HT1080 (cell line): ENCODE measurements at places on chromosomes 5 and 9.

- DNase-seq, result no peak
These were observed 32.9 kb downstream of the FRMD3 start for GRCh38 chr9:83505282-83505681.

DNA sequence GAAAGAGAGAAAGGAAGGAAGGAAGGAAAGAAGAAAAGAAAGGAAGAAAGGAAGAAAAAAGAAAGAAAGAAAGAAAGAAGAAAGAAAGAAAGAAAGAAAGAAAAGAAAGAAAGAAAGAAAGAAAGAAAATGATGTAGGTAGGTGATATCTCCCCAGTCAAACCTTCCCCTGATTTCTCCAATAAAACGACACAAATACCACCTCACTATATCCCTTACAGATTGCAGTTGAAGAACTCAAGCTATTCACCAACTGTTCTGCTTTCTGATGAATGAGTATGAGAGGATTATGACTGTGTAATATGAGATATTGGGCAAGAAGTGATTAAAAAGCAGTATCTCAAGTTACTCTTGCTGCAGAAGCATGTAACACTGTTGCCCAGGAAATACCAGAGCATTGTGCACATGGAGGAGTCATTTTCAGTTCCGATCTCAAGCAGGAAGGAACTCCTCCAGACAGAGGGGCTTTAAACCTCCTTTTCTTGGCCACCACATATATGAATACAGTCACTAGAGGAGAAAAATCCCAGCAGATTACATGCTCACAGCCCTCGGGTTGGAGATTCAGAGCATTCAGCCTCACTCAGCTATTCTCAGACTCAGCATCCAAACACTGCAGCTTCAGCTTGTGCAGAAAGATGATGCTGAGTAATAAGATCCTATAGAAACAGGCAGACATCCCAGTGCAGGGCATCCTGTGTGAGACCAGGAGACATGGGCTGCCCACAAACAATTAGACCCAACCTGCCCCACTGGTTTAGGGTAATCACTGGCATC lies 61.4 kb downstream of the UGCG start:
- peak; percentile 99 for DNase-seq

DNA sequence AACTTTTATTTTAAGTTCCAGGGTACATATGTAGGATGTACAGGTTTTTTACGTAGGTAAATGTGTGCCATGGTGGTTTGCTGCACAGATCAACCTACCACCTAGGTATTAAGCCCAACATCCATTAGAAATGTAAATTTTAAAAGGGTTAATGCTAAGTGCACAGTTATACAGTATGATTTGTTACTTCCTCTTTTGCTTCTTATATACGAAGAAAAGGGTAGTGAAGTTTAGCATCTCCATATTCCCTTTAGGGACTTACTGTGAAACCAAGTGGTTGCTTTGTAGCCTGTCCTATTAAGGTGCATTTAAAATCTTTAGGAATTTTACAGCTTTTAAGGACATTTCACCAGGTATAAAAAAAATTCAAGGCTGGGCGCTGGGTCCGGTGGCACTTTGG lies 46.4 kb downstream of the RBM27 start:
- no peak for DNase-seq

- DNase-seq, result no peak
These were observed 559.0 kb upstream of the MEF2C start for GRCh38 chr5:89441965-89442364.

DNA sequence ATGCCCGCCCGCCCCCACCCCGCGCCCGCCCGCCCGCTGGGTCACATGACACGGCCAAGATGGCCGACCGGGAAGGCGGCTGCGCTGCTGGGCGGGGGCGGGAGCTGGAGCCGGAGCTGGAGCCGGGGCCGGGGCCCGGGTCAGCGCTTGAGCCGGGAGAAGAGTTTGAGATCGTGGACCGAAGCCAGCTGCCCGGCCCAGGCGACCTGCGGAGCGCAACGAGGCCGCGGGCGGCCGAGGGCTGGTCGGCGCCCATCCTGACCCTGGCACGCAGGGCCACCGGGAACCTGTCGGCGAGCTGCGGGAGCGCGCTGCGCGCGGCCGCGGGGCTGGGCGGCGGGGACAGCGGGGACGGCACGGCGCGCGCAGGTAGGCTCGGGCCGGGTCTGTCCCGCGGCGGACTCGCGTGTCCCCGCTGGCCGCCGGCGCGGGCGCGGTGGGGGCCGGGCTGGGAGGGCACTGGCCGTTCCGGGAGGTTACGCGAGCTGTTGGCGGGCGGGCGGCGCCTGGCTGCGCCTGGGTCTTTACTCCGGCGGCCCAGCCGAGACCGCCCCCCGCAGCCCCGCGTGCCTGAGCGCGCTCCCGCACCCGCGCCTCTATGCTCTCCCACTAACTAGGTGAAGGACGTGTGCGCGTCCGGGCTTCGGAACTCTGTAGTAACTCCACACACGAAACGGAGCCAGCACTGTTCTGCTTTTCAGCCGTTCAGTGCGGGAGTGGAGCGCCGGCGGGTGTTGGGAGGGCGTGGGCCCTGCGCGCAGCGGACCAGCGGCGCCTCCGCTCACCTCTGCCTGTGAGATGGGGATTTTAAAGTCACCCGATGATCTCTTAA lies at the start of gene RUFY1:
RUFY1 (plus strand) TSS at position 44 of the 832 bp plus-strand sequence; CDS start at position 60, 16 bp downstream.
- peak; percentile 59 for DNase-seq

GRCh38 chr5:142685418-142686209 lies at the start of gene FGF1:
TSS of gene FGF1 (minus strand) at chr5:142686090. CDS start at chr5:142614127, 71,963 bp downstream.
- DNase-seq, result peak; percentile 75

DNA sequence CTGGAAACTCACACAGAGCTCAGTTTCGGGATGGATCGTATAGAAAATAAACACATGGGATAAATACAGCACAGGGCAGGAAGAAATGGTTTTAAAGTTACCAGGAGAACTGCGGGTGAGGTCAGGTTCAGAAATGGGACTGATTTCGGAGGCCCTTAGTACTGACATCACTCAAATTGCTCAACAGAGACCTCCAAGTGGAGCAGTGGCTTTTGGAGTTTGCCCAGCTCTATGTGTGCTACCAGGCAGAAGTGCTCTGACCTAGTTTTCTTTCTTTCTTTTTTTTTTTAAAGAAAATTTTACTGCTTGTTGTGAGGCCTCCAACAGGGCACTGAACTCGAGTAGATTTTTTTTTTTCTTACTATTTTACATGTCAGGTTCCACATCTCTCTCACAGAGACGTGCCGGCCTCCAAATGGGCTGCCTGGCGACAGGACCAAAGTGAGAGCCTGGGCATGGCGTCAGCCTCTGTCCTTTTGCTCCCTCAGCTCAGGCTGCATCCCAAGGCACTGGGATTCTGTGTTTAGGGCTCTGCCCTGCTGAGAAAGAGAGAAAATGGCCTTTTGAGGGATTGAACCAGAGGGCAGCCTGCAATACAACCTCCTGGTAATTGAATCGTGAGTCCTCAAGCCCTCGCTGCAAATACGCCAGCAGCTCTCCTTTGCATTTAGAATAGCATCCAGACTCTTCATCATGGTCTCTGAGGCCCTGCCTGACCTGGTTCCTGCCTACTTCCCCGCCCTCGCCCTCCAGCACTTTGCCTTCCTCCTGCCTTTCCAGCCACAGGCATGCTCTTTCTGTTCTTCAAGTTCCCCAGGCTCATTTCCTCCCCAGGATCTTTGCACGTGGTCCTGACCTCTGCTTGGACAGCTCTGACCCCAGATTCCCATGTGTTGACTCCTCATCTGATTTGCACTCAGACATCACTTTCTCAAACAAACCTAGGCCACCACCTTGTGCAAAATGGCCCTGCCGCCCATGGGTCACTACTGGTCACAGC lies 173.5 kb downstream of the FGF1 start:
- DNase-seq, result peak; percentile 76

GRCh38 chr5:83044926-83045325 lies 32.3 kb downstream of the TMEM167A start:
- no peak for DNase-seq

- DNase-seq, result peak; percentile 36
These were observed 657 bp upstream of the PCDH12 start for GRCh38 chr5:141958546-141959172.

- no peak for DNase-seq
These were observed 69.7 kb downstream of the ARHGAP26 start for GRCh38 chr5:142839711-142840346.

DNA sequence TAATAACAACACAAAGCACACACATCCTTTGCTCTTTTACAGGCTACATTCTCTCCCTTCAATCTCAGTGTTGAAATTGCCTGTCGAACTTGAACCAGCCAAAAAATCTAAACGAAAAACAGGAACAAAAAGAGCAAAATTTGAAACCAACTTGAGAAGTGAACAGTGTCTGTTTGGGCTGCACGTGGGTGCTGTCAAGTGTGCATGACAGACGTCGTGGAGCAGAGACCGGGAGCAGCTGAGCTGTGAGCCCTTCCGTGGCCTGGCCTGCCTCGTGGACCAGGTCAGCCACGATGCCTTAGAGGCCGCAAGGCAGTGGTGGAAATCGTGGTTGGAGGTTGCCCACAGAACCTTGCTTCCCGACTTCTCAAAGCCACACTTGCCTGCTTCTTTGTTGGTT lies 34.8 kb upstream of the DENND1A start:
- no peak for DNase-seq

GRCh38 chr5:146595088-146595487 lies 79.1 kb upstream of the GPR151 start:
- no peak for DNase-seq

DNA sequence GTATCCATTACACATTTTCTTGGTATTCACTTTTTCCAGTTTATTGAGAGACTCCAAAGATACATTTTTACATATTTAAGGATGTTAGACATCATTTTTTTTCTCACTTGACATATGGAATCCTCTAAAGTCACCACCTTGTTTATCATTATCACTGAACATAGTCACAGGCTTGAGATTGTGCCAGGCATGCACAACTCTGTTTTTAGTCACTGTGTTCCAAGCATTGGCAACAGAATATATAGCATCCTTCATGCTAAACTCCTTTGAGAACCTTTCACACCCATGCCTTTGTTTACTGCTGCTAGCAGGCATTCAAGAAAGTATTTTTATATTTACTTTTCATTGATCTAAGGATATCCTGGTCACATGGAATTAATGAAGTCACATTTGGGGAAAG lies 668.6 kb upstream of the ARRDC3 start:
- no peak for DNase-seq

GRCh38 chr9:14690948-14691730 lies 2.1 kb downstream of the ZDHHC21 start:
- DNase-seq, result no peak

DNA sequence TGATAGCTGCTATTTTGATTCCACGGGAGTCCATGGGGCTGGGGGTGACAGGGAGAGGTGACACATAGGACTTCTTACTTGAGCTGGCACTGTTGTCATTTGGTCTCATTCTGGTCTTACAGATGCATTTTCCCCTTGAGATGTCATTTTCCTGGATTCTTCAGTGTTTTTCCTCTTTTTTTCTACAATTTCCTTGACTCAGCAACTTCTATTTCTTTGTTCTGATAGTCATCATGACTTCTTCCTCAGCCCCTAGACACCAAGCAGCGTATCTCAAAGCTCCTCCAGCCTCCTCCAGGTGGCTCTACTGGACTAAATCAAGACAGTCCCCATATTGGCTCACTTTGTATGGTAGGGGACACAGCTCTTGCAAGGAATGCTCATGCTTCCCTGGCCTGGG lies 16.5 kb downstream of the LVRN start:
- DNase-seq, result no peak

GRCh38 chr5:95895771-95896170 lies 65.9 kb downstream of the ELL2 start:
- DNase-seq, result no peak

GRCh38 chr5:160867976-160868375 lies 16.0 kb upstream of the ATP10B start:
- no peak for DNase-seq

GRCh38 chr9:123550797-123551196 lies 194.8 kb downstream of the CRB2 start:
- DNase-seq, result no peak

DNA sequence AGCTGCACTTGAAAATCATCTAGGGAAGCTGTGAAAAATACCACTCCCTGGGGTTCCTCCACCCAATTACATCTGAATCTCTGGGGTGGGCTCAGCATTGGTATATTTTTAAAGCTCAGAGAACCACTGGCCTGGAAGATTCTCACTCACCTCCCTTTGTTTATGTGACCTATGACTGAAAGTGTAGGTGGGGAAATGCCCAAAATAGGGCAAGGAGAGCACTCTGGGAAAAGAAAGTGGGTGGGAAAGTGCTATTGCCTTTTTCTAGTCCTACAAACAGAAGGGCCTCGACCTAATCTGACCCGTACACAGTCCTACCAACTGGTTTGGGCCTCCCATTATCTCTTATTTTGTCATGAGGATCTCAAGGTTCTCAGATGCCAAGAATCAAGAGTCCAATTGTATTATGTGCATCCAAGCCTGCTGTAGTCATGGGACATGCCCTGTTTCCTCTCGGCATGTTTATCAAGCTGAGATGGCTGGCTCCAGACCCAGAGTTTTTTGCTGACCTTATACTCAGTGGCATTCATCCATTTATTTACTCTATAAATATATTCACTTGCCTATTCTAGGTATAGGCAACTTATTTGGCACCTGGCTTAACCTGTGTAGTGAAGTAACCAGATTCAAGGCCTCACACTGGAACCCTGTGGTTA lies 483.7 kb downstream of the ENC1 start:
- DNase-seq, result no peak

GRCh38 chr5:143707806-143708205 lies 104.2 kb upstream of the HMHB1 start:
- DNase-seq, result no peak

- no peak for DNase-seq
These were observed 125.7 kb downstream of the BARX1 start for GRCh38 chr9:93829271-93830011.

DNA sequence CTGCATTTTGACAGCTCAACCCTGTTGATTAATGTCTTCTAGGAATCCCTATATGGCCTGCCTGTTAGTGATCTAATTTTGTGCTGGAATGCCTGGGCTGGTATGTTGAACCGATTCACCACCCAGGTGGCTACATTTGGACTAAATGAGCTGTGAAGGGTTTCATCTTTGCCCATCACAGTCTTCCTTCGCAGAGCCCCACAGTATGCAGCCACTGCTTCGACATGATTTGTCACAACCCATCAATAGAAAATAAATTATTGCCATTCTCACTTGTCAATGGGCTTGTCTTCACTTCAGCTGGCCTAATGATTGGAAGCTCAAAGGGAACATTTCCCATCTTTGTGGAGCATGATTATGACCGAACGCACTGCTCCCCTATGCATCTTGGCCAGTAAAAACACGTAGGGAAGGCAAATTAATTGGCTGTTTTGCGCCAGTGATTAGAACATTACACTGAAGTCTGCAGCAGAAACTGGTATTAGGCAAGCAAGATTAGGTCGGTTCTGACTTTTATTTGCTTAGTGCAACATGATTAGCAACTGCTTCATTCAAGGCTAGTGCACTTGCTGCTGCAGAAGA lies 408.5 kb downstream of the KIAA0825 start:
- DNase-seq, result no peak

- DNase-seq, result peak; percentile 13
These were observed 2.7 kb upstream of the PCBD2 start for GRCh38 chr5:134902071-134902801.

- no peak for DNase-seq
These were observed 4.6 kb upstream of the ADAMTSL2 start for GRCh38 chr9:133529874-133530273.

DNA sequence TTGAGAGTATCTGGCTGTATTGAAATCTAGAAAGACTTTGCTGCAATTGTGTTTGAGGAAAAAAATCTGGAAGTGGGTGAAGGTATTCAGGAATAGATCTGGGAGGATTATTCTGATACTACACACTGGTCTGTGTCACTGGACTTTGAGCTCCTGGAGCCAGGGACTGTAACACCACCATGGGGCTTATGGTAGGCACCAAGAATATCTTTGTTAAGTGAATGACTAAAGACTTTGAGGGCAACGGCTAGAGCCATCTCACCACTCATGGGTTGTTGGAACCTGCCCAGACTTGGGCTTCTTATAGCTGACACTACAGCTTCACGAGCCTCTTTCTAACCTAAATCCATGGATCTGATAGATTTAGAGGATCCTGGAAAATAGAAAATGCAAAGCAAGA lies 10.2 kb downstream of the NFX1 start:
- no peak for DNase-seq
